NCI-H460 (cell line): ENCODE measurements at places on chromosomes 4 and X. TPM values are rescaled to one million over a fixed set of nuclear protein-coding genes. Genes with fewer than 3 reads are reported as not detected.
A peak's percentile ranks its signal among the peaks of the same experiment; 100 is the strongest.

- DNase-seq = peak; percentile 96
These were observed 157.1 kb downstream of the VEGFC start for GRCh38 chr4:176635372-176636261.

GRCh38 chr4:118281611-118282442, 71.0 kb downstream of the PRSS12 start:
- DNase-seq = no peak

- DNase-seq = no peak
These were observed 45.6 kb downstream of the SEL1L3 start for GRCh38 chr4:25817059-25817681.

DNA sequence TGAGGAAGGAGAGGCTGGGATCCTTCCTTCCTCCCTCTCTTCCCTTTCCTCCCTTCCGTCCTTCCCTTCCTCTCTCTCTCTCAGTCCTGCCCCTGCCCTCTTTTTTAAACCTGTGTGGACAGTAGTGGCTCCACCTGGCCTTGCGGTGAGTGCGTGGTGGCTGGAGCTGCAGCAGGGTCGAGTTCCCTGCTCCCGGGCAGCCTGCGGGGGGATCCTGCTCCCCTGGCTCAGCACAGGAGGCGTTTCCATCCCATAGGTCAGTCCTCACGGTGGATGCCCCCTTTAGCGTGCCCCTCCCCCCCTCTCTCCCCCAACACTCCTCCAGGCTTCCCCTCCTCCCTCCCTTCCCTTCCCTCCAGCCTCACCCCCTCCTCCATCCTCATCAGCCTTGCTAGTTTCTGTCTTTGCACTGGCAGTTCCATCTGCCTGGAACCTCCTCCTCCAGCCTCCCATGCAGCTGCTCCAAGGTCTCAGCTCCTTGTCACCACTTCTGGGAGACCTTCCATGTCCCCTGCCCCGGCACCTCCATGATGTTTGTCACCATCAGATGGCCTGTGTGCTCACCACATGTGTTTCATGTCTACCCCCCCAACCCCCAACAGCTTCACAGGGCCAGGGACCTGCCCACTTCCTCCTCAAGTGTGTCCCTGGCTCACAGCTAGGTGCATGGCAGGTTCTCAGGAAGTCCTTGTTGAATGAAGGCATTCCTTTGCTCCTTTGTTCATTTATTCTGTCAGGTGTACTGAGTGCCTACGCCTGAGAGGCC, 68.4 kb downstream of the PSAPL1 start:
- no peak for DNase-seq

- DNase-seq = peak; percentile 32
These were observed 23.6 kb downstream of the CA5B start for GRCh38 chrX:15761564-15762191.

GRCh38 chrX:143757887-143758286, 37.3 kb upstream of the SPANXN2 start:
- DNase-seq = no peak

DNA sequence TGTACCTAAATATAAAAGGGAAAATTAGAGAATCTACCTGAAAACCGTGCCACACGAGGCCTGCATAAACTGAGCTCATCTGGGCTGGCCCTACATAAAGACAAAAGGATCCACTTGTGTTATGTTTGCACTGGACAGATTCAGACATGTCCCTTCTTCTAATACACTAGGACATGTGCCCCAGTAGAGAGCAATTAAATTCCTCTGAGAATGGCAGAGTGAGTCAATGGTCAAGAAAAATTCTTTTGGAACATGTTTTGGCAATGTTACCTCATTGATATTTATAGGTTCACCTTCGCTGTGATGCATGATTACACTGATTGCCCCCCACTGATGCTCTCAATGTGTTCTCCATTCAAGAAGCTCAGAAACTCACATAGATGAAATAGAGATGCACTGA, 95.2 kb downstream of the MANBA start:
- no peak for DNase-seq

GRCh38 chrX:65718538-65718937, 51.1 kb downstream of the MSN start:
- DNase-seq = no peak

- no peak for DNase-seq
These were observed 348.1 kb downstream of the NR3C2 start for GRCh38 chr4:148094149-148094548.

DNA sequence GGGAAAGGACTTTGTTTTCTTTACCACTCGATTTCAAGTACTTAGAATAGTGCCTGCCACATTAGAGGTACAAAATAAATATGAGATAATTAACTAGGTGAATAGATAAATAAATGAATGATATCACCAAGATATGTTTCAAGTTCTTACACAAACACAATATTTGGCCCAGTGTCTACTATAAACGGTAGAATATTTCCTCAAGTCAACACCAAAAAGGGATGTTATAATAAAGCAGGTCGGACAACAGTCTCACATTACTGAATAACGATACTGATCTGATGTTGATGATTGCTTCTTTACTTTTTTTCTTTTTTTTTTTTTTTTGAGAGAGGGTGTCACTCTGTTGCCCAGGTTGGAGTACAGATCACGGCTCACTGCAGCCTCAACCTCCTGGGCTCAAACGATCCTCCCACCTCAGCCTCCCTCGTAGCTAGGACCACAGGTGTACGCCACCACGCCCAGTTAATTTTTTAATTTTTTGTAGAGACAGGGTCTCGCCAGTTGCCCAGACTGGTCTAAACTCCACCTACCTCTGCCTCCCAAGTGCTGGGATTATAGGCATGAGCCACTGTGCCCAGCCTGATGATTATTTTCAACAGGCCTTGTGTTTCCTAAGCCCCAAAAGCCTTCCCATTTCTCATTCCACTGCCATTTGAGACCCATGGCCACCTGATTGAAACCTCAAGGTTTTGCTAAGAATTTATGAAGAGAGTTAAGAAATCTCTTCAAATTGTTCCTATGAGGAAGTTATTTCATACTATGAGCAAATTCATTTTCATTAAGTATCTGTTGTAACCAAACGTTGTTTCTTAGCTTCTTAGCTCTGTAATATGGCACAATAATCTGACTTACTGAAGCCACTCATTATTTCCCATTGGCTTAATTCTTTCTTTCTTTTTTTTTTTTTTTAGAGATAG, 2.3 kb downstream of the MANBA start:
- no peak for DNase-seq

DNA sequence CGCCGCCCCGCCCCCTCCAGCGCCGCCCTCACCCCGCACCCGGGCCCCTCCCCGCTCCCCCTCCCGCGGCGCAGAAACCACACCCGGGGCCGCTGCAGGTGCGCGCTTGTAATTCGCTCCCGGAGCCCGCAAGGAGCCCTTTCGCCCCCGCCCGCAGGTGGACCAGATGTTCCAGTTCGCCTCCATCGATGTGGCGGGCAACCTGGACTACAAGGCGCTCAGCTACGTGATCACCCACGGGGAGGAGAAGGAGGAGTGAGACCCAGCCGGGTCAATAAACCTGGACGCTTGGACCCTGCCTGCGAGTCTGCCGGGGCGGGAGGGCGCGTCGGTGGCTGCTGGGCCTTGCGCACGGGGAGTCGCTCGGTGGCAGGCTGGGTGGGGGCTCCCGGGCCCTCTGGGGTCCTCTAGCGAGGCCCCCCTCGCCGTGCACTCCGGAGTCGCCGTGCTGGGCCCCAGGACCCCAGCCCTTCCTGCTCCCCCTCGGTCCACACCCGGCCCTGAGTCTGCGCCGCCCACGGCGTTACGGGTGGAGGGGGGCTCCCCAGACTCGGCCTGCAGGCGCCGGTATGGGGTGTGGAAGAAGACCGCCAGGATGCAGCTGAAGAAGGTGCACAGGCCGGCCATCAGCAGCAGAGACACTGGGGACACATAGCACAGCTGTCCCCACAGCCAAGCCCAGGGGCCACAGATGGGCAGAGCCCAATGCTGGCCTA, 7.1 kb downstream of the SLC49A3 start:
- no peak for DNase-seq

- no peak for DNase-seq
These were observed 344.8 kb upstream of the MAGEB2 start for GRCh38 chrX:29870608-29871007.

GRCh38 chr4:159117968-159118367, 15.1 kb downstream of the RAPGEF2 start:
- DNase-seq = peak; percentile 17

DNA sequence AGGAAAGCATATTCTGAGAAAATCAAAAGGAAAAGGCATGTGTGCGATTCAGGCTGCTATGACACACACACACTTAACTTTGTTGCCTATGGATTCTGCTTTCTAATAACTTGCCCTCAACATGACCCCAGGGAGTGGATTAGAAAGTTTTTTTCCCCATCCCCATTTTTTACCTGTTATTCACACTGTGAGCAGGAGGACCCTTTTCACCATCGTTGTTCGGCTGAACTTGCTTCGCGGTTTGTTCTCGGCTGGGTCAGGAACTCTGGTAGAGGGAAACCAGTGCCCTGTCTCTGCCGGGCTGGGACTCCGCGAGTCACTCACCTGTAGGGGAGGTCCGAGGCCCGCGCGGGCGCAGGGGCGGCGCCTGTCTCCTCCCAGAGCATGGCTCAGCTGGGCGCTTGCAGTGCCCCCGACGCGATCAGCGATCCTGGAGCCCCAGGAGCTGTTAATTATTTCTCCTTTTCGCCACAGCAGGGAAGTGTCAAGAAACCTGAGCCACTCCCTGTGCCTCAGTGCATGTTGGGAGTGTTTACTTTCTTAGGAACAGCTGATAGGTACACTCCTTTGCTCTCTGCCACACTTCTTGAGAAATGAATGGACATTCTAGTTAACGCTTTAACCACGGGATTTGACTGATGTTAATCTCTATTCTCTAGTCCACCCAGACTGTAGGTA, at the start of gene RASSF6:
Gene RASSF6, minus strand, starts transcription at position 322 of the 678 bp plus-strand sequence. CDS start 8,641 bp downstream, outside the sequence.
- no peak for DNase-seq

DNA sequence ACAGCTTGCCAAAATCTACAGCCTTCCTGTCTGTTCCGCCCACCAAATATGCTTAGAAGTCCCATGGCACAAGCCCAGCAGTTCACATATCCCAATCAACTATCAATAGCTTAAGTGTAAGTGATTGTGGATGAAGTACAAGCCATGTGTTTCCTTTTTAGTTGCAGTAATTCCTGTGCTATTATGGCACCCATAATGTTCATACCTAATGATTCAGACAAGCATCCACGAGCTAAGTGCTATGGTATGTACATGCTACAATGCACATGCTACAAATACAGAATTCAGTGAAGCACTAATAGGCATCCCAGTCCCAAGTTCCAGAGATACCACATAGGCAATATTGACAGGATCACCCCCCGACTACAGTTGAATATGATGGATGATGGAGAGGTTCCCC, 94.5 kb downstream of the PCDH19 start:
- DNase-seq = no peak

DNA sequence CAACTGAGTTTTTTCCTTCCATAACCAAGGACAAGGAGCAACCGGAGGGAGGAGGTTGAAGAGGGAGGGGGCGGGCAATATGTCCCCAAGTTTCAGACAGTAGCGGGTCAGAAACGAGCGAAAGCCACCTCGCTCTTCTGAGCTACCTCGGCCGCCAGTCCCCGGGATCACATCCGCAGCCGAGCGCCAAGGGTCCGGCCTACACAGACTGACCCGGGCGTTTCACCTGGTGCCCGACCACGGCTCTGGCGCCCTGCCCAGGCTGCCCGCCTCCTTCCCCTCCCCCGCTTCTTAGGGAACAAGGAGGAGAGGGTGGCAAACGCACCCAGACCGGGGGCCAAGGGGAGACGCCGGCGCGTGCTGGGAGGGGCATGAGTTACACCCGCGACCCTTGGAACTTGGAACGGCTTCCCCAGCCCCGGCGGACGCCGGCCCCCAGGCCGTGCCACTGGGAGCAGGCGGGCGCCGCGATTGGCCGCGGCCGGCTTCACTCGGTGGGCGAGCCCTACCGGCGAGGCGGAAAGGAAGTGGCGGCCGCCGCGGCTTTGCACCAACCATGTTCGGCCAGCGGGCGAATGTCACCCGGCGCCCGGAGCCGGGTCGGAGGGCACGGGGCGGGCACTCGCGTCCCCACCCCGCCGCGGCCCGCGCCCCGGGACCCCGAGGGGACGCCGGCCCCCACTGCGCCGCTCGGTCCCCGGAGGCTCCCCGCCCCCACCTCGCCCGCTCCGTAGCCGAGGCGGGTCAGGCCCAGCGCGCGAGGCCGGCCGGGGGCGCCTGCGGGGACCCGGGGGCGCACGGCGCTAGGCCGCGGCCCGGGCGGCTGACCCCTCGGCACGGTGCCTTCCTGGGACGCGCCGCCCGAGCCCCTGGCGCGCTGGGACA, 1.5 kb downstream of the IRF2 start:
- DNase-seq = no peak

DNA sequence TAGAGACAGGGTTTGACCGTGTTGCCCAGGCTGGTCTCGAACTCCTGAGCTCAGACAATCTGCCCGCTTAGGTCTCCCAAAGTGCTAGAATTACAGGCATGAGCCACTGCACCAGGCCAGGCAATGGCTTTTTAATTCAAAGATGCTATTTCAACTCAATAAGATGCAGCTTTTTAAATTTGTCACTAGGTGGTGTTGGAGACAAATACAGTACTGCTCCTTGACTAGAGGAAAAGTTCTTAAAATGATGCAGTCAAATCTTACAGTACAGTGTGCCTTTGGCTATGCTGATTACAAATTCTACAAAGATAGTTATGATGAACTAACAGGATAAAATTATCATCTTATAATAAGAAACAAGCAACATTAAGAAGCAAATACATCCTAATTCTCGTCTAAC, 441.1 kb downstream of the KCNIP4 start:
- DNase-seq = peak; percentile 1

DNA sequence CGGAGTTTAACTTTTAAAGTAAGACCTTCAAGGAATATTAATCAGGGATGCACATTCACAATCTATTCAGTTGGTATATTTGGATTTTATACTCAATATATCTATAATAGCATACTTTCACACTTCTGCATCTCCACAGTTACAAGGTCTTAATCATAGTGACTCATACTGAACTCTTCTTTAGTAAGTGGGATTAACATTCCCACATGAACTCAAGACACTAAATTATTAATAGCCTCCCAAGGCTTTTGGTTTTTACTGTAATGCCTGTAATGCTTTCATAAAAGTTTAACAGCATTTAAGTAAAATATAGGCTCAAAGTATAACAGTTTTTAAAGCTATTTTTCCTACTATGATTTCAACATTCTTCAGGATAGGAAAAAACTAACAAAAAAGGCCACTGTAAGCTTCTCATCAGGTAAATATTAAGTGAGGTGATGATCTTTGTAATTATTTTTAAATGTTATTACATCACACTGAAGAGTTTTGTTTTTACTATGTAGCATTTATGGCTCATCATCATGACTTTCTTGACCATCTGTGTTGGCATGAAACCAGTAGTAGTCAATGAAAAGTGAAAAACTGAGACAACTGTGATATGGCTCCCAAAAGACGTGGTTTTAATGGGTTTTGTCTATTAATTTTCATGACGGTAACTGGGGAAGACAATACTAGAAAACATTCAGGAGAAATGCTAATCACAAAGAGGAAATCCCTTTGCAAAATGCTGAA, 91.5 kb upstream of the GALNT7 start:
- DNase-seq = no peak

The LAMP2 gene
- 89.4 and 106 TPM in 2 replicates for total RNA-seq

The GLRB gene
- total RNA-seq = 14.7 and 15.8 TPM in 2 replicates

The CENPVL2 gene
- not detected in 2 replicates for total RNA-seq

The HTN1 gene
- not detected in 2 replicates for total RNA-seq

The USP17L5 gene
- total RNA-seq = not detected in 2 replicates

The MAOA gene
- 17.6 and 18.2 TPM in 2 replicates for total RNA-seq

The ZMAT1 gene
- total RNA-seq = 2.0 and 2.3 TPM in 2 replicates
